Activated T-cell treated with anti-CD3 and anti-CD28 coated beads for 48 hours (primary cell): ENCODE measurements at places on chromosomes 12 and 14.

DNA sequence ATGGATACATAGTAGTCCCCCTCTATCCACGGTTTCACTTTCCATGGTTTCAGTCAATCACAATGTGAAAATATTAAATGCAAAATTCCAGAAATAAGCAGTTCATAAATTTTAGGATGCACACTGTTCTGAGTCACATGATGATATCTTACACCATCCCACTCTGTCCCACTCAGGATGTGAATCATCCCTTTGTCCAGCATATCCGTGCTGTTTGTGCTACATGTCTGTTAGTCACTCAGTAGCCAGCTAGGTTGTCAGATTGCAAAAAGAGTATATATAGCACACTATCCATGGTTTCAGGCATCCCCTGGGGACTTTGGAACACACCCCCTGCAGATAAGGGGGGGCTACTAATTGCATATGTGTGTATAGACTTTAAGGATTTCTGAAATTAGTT is 8.1 kb upstream of the NAA30 start:
- DNase-seq, result no peak

GRCh38 chr12:53053218-53054111 is 3.6 kb downstream of the TNS2 start:
- DNase-seq, result peak; percentile 23

- DNase-seq, result no peak
Observed at GRCh38 chr12:33290703-33291102, 148.9 kb downstream of the SYT10 start.

GRCh38 chr14:35046751-35047536 is 872 bp downstream of the FAM177A1 start:
- no peak for DNase-seq

- DNase-seq, result no peak
Observed at GRCh38 chr12:109125791-109126190, 9.4 kb downstream of the ACACB start.

- no peak for DNase-seq
Observed at GRCh38 chr12:109752117-109753053, 38.8 kb downstream of the FAM222A start.

DNA sequence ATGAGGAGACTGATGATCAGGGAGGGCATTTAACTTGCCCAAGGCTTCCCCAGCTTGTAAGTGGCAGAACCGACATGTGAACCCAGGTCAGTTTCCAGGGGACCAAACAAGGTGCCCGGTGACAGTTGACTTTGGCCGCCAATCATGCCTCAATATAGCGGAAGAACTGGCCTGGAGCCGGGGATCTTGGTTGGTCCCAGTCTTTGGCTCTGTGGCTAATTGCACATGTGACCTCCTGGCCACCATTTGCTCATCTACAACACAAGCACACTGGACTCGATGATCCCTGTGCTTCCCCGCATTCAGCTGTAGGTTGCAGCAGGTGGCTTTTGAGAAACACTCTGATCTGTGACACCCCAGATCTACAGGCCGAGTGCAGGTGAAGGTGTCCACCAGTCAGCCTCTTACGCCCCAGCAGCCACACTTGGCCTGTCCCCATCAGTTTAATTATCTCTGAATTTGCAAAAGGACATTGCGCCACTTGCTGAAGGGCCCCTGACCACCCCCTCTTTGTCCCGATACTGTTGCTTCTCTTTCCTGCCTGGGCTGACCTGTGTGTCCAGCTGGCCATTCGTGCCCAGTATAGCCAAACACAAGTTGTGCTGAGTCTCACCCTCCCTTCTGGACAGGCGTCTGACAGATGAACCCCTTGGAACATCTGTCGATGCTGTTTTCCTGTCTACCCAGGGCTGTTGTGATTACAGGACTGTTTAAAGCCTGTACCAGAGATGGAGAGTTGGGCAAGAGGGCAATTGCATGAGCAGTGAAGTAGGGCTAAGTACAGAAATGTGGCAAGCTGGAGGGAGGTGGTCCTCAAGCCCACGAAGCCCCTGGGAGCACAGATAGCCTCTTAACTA is 14.1 kb downstream of the ACACB start:
- DNase-seq, result no peak

GRCh38 chr12:118760623-118761022 is 220.7 kb upstream of the SRRM4 start:
- no peak for DNase-seq

GRCh38 chr12:25495331-25496097 is 57.6 kb downstream of the LMNTD1 start:
- no peak for DNase-seq

DNA sequence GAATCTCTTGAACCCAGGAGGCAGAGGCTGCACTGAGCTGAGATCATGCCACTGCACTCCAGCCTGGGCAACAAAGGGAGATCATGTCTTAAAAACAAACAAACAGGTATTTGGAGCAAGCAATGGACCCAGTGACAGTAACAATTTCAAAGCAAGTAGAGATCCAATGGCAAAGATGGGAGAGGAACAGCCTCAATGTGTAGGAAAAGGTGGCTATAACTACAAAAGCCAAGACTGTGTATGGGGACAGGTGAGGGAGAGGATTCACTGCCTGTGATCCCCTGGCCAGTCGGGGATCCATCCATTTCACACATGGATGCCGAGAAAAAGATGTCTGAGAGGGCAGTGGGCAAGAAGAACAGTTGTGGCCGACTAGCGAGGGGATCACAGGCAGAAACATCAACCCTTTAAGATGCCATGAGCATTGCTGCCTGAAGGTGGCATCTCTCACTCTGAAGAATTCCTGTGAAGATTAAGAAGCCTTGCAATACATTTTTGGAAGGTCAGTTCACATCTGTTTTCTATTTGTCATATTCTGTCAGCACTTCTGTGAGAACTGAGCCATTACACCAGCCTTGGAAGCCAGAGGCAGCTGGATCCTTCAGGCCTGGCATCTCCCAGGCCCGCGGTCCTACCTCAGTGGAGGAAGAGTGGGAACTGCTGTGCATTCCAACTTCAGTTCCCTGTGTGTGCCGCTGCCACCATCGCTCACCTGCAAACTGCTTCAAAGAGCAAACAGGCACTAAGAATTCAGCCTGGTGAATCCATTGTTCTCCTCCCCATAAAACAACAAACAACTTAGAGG is 54.5 kb upstream of the FRS2 start:
- no peak for DNase-seq

- no peak for DNase-seq
Observed at GRCh38 chr14:58862416-58863160, 224.8 kb downstream of the DACT1 start.

- no peak for DNase-seq
Observed at GRCh38 chr12:11765421-11765816, 115.9 kb downstream of the ETV6 start.

DNA sequence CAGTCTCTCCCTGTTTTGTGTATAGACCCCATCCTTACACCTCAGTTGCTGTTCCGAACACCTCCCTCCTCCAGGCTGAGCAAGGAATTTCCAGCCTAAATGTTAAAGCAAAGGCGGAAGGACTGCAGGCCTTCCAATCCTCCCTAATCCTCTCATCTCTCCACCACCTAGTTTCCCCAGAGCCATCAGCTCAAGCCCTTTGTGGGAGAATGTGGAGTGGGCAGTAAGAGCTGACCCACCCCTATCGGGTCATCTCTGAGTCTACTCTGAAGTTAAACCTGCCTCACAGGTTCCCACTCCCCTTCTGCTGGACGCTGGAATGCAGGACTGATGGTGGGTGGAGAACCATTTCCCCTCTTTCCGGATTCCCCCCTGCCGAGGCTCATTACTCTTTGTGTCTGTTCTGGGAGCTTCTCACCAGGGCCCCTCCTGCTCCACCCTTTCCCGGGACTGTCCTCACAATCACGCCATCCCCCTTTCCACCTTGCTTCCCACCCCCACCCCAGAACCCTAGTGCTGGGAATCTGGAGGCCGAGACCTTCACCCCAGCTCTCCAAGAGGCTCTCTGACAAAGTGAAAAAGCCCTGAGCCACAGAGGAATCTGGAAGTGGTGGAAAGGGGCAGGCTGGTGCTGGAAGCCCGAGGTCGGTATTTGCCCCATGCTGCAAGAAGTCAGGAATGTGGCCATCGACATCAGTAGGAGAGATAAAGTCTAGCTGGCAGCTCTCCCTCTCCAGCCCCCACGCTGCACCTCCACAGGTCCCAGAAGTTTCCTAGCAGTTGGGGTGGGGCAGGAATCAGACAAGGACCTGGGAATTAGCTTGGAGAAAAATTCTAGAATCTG is 3.3 kb upstream of the KRT18 start:
- DNase-seq, result no peak

DNA sequence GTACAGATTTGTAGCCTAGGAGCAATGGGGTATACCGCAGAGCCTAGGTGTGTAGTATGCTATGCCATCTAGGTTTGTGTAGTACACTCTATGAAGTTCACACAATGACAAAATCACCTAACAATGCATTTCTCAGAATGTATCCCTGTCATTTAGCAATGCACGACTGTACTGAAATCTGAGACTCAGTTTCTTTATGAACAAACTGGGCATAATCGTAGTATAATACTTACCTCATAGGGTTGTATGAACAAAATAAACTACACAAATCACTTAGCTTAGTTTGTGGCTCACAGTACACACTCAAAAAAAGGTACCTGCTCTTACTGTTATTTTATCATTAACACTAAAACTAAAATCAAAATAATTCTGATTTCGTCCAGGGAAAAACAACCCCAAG is 6.9 kb upstream of the PRKAG1 start:
- DNase-seq, result no peak

- no peak for DNase-seq
Observed at GRCh38 chr12:15636060-15636890, 152.9 kb downstream of the EPS8 start.

DNA sequence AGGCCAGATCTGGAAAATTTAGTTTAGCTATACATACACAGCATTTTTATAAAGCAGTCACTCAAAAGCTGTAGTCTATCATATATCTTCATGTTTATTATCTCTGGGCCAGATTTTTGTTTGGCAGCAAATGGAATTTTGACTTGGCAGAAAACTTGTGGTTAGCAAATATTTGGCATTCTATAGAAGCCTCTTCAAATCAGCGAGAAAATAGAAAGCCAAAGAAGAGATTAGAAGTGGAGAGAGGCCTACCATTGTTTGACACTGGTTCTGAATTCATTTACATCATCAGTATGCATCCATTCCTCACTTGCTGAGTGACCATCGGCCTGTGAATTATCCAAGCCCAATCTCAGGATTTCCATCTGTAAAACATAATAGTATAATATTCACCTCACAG is 1077.6 kb downstream of the GALC start:
- no peak for DNase-seq

DNA sequence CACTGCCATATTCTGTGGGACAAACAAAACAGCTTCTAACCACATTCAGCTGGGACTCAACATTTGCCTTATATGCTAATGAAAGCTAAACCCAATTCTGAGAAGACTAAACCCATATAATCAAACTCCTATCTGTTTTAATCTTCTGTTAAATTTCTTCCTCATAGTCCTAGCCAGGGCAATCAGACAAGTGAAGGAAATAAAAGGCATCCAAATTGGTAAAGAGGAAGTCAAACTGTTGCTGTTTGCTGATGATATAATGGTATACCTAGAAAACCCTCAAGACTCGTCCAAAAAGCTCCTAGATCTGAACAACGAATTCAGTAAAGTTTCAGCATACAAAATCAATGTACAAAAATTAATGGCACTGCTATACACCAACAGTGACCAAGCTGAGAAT is 157.1 kb downstream of the PHLDA1 start:
- no peak for DNase-seq

- no peak for DNase-seq
Observed at GRCh38 chr12:1821805-1822204, 1.4 kb downstream of the LRTM2 start.

GRCh38 chr14:40221428-40221827 is 789.2 kb upstream of the FBXO33 start:
- no peak for DNase-seq

DNA sequence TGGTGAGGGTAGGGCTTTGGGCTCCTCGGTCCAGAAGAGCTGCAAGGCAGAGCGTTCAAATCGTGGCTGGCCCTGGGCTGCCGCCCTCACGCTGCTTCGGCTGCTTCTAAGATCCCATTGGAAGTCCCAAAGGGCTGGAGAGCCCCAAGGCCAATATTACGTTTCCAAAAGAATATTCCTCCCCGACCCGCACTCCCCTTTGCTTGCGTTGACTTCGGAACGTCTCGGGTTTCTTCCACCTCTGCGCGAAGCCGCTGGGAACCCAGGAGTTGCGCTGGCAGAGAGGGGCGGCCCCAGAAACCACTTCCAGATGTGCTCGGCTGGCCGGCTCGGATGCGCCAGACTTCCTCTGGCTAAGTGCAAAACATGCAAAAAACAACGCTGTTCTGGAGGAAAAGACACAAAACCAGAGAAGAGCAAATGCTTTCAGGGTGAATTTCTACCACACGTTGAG is at the start of gene GLT8D2:
Gene GLT8D2 (minus strand): TSS at position 285 of the 454 bp plus-strand sequence. CDS start 30,539 bp downstream, outside the sequence.
- DNase-seq, result no peak

DNA sequence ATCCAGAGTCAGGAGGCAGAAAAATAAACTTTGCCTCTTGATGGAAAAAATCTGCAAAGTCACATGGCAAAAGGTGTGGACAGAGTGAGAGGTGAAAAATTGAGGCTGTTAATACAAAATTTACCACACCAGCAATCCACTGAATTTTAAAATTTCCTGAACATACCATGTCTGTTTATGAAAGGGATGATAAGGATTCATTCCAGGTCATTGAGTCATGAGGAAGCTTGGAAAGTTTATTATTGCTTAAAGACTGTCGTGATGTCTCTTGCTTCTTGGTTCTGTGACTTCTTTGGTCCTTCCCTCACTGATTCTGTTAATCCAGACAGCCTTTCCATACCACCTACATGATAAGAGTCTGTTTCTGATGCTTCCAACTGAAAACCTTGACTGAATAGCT is 73.2 kb downstream of the TTC6 start:
- no peak for DNase-seq

GRCh38 chr12:18141048-18141982 is 51.3 kb upstream of the RERGL start:
- no peak for DNase-seq

DNA sequence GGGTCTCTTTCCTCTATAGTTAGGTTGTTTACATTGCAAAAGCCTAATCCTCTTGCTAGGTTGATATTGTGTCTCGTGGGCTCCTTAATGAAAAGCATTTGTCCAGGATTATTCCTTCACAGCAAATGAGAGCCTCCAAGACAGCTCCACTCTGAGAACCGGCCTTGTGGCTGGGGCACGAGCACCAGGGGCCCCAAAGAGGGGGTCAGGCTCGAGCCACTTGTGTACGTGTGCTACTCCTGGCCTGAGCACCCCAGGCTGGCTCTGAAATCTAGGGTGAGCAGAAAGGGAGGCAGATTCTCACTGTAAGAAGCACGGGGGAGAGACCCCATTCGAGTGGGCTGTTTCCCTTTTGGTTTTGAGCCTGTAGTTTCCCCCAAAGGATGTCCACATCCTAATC is 45.0 kb upstream of the FZD10 start:
- no peak for DNase-seq
